ENCODE measurements at places on chromosomes 13 and 19. TPM values are rescaled to one million over a fixed set of nuclear protein-coding genes. Genes with fewer than 3 reads are reported as not detected.

GRCh38 chr13:87536499-87536898 lies 134.7 kb upstream of the SLITRK5 start:
- no peak for DNase-seq

DNA sequence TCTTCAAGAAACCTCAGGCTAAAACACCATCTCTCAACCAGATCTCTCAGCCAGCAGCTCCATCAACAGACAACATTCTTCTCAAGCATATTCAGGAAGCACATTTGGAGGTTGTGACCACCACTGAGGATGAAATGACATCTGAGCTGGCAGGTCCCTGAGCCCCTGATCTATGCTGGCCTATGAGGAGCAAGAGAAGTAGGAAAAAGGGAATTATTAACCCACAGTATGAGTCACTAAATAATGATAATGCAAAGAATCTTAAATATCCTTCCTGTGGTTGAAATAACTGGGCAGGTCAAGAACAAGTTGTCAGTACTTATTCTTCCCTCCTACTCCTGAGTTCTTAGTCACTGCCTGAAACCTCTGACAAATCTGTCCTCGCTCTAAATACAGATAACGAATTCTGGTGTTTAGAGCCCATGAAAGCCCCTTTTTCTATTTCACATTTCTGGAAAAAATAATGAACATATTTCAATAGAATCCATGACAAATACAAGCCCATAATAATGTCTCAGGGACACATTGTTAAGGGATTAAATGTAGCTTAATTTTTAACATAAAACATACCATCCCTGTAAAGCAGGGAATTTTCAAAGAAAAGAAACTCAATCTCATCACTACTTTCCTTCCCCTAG lies 225.8 kb upstream of the IRS2 start:
- peak; percentile 92 for DNase-seq

DNA sequence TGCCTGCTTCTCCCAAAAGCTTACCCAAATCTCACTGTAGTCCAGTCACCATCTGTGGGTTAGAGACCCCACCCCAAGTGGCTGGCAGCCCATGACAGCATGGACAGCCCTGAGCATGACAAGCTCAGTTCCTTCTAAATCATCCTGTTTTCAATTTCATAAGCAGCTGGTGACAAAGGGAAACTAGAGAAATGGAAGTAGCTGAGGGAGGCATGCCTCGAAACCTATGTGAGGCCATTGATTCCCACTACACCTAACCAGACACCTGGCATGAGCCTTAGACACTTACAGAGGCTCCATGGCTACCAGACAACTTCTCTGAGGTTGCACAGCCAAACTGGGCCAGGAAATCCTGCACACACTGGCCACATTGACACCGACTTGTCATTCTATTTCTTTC lies 56.2 kb downstream of the ABCC4 start:
- no peak for DNase-seq

- DNase-seq, result no peak
Observed at GRCh38 chr19:45497791-45498190, 452 bp upstream of the PPM1N start.

- DNase-seq, result no peak
Observed at GRCh38 chr19:44260695-44261446, 1.2 kb downstream of the ZNF233 start.

The VSTM2B gene
- not detected for total RNA-seq

The SRRM5 gene
- under 0.01 TPM for total RNA-seq

The GIPR gene
- not detected for total RNA-seq

DNA sequence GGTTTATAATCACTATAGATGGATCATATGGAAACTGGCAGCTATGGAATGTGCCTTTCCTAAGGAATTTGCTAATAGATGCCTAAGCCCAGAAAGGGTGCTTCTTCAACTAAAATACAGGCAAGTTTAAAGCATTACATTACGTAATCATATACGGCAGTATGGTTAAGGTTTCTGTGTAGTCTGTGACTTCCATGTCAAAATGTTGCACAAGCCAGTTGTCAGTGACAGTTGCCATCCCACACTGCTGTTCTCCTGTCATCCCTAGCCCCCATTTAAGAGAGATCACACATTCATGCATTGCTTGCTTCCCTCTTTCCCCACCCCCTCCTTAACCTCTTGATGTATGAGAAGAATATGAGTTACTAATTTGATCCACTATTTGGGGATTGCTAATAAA lies 47.3 kb downstream of the BRCA2 start:
- DNase-seq, result no peak

DNA sequence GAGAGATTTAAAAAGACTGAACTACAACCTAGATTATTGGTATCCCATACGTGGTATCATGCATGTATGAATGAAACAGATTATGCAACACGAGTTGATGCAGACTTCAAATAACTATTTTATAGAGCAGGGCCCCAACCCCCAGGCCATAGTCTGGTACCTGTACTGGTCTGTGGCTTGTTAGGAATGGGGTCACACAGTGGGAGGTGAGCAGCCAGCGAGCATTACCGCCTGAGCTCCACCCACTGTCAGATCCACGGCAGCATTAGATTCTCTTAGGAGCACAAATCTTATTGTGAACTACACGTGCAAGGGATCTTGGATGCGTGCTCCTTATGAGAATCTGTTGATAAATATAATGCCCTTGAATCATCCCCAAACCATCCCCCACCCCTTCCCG lies 320.2 kb downstream of the TBC1D4 start:
- DNase-seq, result no peak

DNA sequence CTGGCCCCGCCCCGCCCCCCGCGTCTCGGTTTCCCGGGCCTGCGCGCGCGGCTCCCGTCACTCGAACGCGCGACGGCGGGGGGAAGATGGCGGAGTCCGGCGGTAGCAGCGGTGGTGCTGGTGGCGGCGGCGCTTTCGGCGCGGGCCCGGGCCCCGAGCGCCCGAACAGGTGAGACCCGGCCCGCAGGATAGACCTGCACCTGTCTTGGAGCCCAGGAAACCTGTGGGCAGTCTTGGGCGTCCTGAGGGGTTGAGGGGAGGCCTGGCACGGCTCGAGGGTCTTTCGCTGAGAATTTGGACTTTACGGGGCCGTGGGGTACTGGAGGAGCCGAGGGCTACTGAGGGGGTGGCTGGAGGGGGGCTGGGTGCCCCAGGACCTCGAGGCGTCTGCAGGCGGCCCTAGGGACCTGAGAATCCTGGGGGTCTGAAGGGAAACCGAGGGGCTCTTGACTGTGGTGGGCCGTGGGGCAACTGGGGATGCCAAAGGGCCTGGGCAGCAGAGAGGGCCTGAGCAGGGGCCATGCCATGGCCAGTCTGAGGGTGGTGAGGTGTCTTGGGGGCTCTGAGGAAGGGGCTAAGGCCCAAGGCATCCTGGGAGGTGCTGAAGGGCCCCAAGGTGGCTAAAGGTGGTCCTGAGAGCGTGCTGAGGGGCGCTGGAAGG lies at the start of gene KLHL26:
TSS of gene KLHL26 (plus strand) at position 60 of the 661 bp plus-strand sequence. CDS start at position 87, 27 bp downstream.
- no peak for DNase-seq

DNA sequence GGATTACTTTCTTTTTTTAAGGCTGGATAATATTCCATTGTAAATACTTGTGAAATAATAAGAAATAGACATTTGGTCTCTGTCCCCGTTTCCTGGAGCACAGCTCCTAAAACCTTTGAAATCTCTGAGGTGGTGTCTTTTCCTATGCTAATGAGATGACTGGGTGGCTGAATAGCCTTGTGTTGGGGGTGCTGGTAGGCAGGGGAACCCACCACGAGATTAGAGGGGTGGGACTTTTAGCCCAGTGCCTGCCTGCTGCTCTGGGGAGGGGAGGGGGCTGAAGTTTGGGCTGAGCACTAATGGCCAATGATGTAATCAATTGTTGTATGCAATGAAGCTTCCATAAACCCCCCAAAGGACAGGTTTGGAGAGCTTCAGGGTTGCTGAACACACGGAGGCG lies 175.7 kb downstream of the FGF9 start:
- no peak for DNase-seq

DNA sequence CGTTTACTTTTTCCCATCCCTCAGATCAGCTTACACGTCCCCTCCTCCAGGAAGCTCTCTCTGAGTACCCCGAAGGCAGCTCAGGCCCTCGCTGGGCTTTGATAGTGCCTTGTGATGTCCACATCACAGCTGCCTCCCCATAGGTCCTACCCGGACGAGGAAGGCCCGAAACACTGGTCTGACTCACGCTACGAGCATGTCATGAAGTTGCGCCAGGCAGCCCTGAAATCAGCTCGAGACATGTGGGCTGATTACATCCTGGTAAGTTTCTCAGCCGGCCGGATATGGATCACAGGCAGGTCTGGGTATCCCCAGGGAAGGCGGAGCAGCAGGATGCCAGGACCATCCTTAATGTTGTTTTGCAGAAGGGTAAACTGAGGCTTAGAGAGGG lies 4.8 kb downstream of the COLGALT1 start:
- peak; percentile 93 for DNase-seq

The CKM gene
- not detected for total RNA-seq

DNA sequence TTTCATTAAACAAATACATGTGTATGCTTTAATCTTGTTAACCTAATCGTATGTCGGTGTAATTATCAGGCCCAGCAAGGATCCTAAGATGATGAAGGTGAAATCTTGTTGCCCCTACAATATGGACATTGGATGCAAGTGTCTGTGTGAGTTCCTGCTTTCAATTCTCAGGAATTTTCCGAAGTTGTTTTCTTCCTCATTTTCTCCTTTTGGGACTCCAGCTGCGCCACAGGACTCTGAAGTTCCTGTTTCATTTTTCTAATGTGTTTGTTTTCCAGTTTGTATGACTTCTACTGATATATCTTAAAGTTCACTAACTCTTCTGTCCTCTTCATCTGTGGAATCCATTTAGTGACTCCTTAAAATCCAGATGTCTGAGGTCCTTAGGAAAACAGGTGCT lies 11.9 kb upstream of the OR7D2 start:
- DNase-seq, result no peak

Data from fibroblast of lung (primary cell).